Colonic mucosa (tissue), 4 donors: ENCODE measurements at places on chromosomes 5 and 9. TPM values are rescaled to one million over a fixed set of nuclear protein-coding genes. Genes with fewer than 3 reads are reported as not detected.
A peak's percentile ranks its signal among the peaks of the same experiment; 100 is the strongest.

- DNase-seq = no peak
Measured at GRCh38 chr5:2735996-2736395, 15.5 kb downstream of the IRX2 start.

DNA sequence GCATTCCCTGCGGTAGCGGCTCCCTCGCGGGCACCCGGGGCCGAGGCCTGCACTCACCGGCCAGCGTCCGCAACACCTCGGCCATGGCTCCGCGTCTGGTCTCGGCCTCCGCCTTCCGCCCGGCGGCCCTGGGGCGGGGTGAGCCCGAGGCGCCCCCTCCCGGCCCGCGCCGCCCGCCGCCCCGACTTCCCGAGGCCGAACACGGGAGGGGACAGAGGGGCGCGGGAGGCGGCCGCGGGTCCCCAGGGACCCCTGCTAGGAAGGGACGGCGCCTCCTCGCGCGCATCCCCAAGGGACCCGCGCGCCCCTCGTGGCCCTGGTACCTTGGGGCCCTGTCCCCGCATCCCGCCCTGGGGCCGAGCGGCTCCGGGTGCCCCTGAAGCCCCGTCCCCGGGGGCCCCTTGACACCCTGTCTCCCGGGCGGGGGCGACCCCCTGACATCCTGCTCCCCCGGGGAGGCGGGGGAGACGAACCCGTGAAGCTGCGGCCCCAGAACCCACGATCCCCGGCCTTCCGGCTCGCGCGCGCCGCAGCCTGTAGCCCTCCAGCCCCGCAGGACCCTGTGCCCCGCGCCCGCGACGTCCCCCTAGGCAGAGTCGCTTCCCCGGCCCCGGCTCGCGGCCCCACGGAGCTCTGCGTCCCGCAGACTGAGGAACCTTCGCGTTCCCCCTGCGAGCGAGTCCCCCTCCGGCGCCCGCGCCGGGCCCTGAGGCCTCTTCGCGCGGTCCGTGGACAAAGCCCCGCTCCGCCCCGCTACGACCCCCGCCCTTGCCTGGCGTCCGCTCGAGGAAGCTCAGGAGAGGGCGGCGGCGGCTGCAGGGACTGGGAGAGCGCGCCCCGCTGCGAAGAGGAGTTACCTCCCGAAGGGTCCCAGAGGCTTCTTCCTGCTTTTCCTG, at the start of gene ABO:
TSS of gene ABO (minus strand) at position 97 of the 896 bp plus-strand sequence.
- peak; percentile 61 for DNase-seq

DNA sequence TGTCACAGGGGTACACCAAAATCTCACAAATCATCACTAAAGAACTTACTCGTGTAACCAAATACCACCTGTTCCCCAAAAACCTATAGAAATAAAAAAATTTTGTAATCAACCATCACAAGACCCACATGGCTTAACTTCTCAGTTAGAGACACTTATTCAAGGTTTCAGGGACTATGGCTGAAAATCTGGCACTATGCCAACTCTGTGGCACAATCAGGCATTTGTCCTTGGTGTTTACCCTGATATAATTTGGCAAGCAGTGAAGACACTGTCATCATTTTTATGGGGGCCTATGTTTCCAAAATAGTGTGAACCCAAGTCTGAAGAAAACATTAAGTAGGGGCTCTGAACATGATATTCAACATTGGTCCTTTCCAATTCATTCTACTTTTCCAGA, 59.0 kb downstream of the ZNF622 start:
- DNase-seq = no peak

DNA sequence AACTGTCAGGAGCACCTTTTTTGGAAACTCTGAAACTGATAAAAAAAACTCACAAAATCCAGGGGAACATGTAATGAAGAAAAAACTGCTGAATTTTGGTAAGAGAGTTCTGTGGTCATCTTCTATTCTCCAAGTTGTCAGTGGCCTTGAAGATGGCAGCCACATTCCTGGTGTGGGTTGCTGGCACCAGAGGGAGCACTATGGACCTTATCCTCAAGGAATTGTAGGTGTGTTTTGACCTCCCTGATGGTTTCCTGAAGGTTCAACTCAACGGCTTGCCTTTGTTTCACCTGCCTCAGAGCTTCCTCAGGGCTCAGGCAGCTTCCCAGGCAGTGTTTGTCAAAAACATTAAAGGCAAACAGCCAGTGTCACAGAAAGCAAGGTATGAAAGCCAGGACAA, 2.2 kb upstream of the SLC38A9 start:
- DNase-seq = peak; percentile 50

- no peak for DNase-seq
Measured at GRCh38 chr9:6133346-6134063, 82.1 kb upstream of the IL33 start.

DNA sequence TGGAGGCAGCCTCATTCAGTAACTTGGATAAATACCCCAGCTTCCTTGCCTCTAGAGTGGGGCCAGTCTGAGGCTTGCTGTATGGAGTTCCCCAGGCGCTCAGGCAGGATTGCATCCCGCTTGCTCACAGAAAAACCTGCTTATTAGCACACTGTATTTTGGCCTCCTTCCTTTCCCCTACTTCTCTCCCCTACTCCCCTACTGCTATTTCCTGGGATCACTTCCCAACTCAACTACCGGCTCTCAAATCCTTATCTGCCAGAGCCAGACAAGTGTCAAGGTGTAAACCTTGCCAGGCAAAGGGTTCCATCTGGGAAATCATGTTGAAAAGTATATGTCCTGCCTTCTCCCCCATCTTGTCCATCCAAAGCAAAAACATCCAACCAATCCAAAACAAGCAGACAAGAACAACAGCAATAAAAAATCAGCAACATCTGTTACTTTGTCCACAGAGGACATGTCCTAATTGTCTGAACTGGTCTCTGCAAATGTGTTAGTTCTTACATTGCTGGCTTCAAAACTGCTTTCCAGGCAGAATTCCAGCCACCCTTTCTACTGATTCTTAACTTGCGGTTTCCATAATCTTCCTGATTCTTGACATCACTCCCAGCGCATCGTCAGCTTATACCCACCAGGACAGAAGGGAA, 164.1 kb upstream of the SEMA6A start:
- no peak for DNase-seq

DNA sequence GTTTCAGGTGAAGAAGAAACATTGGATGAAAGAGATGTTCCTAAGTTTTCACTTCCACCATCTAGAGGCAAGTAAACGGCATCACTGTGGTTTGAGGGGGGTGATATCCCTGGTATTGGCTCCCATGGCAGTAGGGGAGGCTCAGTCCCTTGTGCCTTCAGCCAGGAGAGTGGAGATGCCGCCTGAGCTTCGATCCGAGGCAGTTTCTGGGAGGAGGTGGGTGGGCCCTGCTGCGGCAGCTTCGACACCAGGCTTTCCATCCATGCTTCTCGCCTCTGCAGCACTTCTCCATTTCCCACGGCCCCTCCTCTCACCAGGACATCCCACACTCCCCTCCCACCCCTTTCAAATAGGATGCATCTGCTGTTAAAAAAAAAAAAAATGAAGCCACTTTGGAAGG, 258.3 kb downstream of the GADD45G start:
- no peak for DNase-seq

GRCh38 chr5:133110709-133111108, 58.9 kb downstream of the HSPA4 start:
- no peak for DNase-seq

DNA sequence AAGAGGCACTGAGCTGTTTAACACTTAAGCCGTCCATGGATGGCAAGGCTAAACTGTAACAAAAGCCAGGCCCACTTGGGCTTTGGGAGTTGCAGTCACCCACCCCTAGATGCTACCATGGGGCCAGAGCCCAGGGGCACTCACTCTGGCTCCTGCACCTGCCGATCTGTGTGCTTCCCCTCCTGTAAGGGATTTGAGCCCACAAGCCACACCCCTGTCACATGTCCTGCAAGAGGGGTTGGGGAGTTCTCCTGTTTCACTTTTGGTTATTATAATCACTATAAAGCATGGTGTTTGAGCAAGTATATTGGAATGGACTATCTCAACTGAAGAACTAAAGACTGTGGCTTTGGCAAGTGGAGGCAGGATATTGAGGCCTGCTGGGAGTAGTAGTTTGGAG, 14.0 kb upstream of the GPR151 start:
- DNase-seq = no peak

DNA sequence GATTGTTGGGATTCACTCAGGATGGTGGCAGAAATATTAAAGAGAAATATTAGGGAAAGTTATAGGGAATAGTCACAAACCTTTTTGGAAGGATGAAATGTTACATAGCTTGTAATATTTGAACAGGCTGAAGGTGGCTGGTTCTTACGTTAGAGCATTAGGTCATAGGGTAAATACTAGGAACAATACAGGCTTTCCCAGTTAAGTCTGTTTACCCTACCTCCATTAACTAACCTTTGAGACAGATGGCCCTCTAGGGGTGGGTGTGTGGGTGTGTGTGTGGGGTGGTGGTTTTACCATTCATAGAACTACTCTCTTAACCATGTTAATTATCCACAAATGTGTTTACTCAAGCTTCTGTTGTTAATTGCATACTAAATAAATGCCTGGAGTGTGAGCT, 94.3 kb upstream of the STK32A start:
- DNase-seq = no peak

- DNase-seq = no peak
Measured at GRCh38 chr5:74428275-74428674, 212.3 kb downstream of the ENC1 start.

DNA sequence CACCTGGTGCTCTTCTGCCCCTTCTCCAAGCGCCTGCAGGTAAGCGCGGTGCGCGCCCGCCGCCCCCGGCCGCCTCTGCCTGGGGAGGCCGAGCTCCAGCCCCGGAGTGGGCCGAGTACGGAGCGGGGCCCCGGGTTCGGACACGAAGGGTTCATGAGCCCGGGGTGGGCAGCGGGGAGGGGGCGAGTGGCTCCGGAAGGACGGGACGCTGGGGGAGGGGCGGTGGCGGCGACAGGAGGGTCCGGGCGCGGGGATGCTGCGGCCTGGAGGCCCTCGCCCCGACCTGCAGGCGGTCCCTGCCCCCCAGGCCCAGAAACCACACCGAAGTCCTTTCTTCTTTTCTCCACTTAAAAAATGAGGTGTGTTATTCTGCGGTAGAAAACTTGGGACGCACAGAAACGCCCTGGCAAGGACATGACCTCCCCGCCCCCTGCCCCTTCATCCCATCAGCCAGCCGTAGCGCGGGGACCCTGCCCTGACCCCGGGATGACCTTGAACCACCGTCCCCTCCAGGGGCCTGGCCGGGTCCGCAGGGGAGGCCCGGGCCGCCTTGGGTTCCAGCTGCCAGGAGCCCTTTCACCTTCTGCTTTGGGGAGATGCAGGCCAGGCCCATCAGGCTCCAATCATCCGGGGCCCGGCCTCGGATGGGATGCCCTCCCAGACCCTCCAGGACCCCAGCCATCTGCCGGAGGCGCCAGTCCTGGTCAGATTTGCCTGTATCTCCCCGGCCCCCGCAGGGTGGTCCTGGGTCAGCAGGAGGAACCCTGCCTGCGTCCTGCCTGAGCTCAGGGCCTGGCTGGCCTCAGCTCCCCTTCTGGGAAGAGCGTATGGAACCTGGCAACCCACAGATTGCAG, 545 bp downstream of the DIPK1B start:
- DNase-seq = no peak

- no peak for DNase-seq
Measured at GRCh38 chr5:132176987-132177386, 50.7 kb downstream of the P4HA2 start.

- DNase-seq = no peak
Measured at GRCh38 chr9:1876891-1877496, 138.2 kb upstream of the SMARCA2 start.

DNA sequence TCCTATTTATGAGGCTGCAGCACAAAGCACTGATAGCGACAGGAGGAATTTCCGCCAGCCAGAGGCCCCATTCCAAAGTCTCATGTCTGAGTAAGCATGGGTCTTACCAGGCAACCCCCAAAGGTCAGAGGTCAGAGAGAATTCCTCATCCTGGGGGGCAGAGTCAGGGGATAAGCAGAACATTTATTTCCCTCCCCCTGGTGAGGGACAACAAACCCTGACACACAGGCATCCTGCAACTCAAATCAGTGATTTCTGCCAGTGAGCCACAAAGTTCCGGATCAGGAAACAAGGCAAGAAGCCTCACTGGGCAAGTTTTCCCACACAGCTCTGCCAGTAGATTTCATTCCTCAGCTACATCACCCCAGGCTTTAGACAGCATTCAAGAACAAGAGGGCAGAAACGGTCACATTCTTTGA, 37.0 kb downstream of the ADAMTS12 start:
- no peak for DNase-seq

- DNase-seq = peak; percentile 67
Measured at GRCh38 chr5:78638423-78638822, 10.1 kb downstream of the LHFPL2 start.

- DNase-seq = no peak
Measured at GRCh38 chr9:85004818-85005413, 335.4 kb downstream of the NTRK2 start.

DNA sequence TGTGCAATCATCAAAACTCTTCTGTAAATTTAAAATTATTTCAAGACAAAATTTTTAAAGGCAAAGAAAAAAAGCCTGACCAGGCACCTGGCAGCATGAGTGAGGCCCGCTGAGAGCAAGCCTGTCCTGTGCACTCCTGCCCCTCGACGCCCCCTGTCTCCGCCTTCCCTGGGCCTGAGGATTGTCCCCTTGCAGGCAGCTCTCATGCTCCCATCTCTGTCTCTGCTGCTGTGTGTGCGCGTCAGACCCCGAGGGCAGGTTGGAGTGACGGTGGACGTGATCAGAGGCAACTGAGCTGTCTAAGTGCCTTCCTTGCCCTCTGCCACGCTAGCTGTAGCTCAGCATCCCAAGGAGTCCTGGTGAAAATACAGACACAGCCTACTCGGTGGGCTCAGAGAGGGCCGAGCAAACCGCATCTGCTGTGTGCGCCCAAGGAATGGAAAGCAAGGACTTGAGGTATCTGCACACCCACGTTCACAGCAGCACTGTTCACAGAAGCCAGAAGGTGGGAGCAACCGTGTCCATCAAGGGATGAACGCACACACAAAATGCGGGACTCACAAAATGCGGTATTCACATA, 65.5 kb downstream of the SECISBP2 start:
- no peak for DNase-seq

- no peak for DNase-seq
Measured at GRCh38 chr5:13248253-13248652, 696.2 kb downstream of the DNAH5 start.

GRCh38 chr5:151178777-151179488, 21.4 kb upstream of the ANXA6 start:
- no peak for DNase-seq

GRCh38 chr9:6842584-6842947, 84.8 kb downstream of the KDM4C start:
- no peak for DNase-seq

GRCh38 chr9:20242510-20243189, 379.6 kb downstream of the MLLT3 start:
- no peak for DNase-seq

- DNase-seq = no peak
Measured at GRCh38 chr5:155826611-155827507, 500.1 kb upstream of the SGCD start.

GRCh38 chr5:75617736-75618352, 6.6 kb downstream of the ANKDD1B start:
- DNase-seq = no peak

GRCh38 chr5:149800633-149801032, 70.5 kb downstream of the PPARGC1B start:
- no peak for DNase-seq

The PLPPR1 gene
- 0.69 TPM for total RNA-seq

The PFN3 gene
- total RNA-seq = not detected

The C5orf63 gene
- 12.2 TPM for total RNA-seq

The TMEM215 gene
- not detected for total RNA-seq

The GNPDA1 gene
- 15.5 TPM for total RNA-seq

The SLC36A2 gene
- not detected for total RNA-seq

The DMXL1 gene
- 28.7 TPM for total RNA-seq

The GLRA1 gene
- not detected for total RNA-seq

The PDCD1LG2 gene
- 0.15 TPM for total RNA-seq

The FCN2 gene
- total RNA-seq = not detected

The KCNN2 gene
- 0.69 TPM for total RNA-seq

The PCDHA1 gene
- 0.13 TPM for total RNA-seq

The PCDHGA3 gene
- 0.10 TPM for total RNA-seq
